ENCODE measurements at places on chromosomes 11 and 22.

- no peak for DNase-seq
Measured at GRCh38 chr11:57787920-57788702, 26.5 kb downstream of the CTNND1 start.

DNA sequence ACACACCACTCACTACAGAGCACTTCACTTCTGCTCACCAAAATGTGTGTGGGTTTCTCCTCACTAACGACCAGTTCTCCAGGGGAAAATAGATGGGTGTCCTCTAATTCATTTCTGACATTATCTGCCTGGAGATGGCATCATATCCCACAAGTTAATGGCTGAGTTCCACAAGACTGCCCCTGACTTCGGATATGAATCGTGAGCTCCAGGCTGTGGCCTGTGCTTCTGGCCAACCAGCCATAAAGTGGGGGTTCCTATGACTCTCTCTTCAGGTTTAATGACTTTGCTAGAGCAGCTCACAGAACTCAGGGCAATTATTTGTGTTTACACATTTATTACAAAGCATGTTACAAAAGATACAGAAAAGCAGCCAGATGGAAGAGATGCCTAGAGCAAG, 113.0 kb upstream of the SYT13 start:
- DNase-seq, result no peak

DNA sequence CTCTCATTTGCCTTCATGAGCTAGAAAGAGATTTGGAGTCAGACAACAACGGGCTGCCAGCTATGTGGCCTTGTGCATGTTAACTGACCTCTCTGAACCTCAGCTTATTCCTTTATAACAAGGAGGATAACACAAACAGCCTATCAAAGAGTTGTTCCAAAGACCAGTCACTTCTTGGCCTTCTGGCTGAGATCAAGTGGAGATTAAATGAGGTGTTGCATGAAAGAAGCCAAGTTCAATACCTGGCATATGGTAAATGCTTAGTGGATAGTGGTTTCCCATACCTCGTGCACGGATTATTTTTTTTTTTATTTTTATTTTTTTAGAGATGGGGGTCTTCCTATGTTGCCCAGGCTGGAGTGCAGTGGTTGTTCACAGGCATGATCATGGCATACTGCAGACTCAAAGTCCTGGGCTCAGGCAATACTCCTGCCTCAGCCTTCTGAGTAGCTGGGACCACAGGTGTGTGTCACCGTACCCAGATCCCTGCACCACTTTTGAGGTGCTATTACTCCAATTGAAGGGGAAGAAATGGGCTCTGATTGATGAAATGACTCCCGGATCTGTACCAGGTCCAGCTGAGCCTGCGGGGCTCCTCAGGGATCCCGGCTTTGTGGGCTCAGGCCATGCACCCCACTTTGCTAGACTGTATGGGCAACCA, 4.9 kb downstream of the LGALS1 start:
- DNase-seq, result no peak

GRCh38 chr22:31750365-31751284, 693 bp upstream of the PRR14L start:
- no peak for DNase-seq

DNA sequence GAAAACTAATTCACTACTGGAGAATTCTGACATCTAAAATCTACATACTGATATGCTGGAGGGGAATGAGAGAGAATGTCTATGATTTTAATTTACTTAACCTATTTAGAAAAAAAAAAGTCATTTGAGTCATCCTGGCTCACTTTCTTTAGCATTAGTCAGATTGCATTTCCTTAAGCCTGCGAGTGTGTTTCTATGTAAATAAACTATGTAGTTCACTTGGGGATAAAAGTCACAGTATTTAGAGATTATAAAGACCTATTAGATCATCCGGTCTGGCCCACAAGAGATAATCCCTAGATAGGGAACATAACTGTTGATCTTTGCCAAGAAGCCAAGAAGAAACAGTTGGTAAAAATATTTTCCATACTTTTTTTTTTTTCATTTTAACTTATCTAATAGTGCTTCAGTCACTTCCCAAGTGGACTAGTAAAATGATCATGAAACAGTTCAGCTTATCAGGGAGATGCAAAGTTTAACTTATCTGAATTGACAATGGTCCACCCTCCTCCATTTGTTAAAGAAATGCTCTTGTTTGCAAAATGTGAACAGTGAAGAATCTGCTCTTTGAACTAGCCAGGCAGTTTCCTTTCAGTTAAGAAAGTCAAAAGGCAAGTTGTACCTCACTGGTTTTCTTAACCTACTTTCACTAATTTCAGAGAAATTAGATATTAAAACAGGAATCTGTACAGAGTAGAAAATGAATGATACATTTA, 21.2 kb upstream of the BLID start:
- no peak for DNase-seq

GRCh38 chr11:4543561-4543960, 1.4 kb upstream of the OR52M1 start:
- no peak for DNase-seq

DNA sequence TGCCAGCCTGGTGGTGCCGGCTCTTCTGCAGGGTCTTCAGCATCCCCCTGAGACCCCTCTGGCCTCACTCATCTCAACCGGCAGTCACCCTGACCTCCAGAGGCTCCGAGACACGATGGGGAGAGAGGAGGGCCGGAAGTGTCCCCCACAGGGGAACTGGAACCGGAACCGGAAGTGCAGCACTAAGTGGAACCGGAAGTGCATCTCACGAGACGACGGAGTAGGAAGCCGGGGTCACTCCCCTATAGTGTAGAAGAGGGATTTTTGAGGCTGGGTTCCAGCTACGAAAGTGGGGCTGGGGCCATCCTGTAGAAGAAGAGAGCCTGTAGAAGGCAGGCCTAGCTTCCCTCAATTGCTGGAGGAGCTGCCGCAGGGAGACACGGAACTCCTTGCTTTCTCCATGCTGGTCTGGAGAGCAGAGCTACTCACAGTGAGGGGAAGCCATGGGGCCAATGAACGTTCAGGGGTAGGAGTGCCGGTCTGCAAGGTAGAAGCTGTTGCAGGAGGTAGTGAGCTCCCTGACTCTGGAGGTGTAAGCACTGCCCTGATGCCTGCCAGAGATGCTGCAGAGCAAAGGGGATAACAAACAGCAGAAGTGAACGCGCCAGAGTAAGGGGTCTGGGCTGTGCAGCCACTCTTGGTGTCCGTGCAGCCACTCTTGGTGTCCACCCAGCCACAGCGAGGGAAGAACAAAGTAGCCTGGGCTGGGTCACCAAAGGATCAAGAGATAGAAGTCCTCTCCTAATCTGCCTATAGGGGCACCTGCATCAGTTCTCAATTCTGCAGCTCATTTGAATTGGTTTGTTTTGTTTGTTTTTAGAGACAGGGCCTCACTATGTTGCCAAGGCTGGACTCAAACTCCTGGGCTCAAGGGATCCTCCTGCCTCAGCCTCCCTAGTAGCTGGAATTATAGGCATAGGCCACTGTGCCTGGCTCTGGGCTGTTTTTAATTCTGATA, 21.9 kb downstream of the SCUBE1 start:
- DNase-seq, result no peak

- no peak for DNase-seq
Measured at GRCh38 chr22:21025763-21026755, 6.3 kb downstream of the SLC7A4 start.

DNA sequence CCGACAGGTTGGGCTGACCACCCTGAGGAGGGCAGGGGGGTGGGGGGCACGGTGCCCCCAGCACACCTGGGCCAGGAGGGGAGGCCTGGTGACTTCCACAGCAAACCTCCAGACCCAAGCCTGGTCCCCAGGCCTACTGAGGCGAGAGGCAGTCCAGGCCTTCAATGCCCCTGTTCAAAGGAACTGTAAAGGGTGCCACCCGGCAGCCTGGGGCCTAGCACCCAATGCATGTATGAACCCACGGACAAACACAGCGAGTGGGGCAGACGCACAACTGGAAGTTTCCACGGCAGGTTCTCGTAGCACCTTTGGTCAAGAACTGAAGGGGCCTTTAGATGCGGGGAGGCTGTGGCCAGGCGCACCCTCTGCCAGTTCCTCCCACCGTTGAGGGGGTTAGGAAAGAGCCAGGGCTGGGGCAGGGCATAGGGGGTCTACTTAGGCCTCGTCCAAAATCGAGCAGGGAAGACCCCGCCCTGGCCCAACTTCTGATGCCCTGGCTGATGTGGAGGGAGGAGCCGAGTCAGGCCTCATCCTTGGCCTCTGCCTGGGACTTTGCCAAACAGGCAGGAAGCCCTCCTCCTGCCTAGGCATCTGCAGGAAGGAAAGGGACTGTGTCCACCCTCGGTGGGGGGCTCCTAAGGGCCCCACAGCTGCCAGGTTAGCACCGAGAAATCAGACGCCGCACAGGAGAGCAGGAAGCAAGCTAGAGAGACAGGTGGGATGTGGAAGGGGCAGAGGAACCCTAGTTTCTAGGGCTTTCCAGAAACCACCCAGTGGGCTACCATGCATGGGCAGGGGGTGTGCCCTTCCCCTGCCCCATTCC, 6.6 kb downstream of the CBX6 start:
- no peak for DNase-seq

- DNase-seq, result no peak
Measured at GRCh38 chr11:45472716-45473317, 186.7 kb upstream of the SYT13 start.

DNA sequence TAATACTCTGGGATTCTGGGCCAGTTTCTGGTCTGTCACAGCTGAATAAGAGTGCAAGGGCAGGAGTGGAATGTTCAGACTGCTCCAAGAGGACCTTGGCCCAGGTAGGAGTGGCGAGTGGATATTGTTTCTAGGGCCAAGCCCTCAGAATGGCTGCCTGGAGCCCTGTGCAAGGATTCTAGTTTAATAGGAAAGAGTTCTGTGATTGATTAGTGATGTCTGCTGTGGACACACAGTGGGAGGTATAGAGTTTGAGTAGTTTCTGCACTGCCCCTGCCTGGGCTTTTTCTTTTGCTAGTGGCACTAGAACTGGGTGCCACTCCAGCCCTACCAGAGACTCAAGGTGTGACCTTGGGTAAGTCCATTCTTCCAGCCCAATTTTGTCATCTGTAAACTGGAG, 9.7 kb upstream of the MPPED1 start:
- DNase-seq, result no peak

DNA sequence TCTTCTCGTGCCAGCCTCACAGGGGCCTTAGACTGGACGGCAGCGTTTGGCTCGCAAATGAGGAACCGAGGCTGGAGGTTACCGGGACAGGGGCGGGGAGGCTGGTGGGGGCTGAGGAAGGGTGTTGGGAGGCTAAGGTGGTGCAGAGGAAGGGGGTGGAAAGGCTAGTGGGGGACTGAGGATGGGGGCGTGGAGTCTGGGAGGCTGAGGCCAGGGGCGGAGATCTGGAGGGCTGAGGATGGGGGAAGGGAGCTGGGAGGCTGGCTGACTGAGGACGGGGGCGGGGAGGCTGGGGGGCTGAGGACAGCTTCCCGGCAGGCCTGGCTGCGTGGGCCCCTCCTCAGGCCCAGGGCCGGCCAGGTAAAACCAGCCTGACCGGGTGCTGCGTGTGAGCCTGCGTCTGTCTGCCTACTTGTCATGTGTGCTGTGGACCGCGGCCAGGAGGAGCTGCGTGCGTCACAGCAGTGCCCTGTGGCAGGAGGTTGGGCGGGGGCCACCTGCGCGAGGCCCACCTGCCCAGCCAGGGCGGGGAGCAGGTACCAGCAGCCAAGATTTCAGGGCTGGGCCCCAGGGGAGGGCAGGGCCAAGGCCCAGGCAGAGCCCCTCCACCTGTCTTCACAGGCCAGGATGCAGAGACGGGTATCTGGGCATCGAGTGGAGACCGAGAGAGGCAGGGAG, 9.4 kb upstream of the PIM3 start:
- no peak for DNase-seq
